Ammon's horn (tissue), 1 donor: ENCODE measurements at places on chromosomes 13 and 19.

DNA sequence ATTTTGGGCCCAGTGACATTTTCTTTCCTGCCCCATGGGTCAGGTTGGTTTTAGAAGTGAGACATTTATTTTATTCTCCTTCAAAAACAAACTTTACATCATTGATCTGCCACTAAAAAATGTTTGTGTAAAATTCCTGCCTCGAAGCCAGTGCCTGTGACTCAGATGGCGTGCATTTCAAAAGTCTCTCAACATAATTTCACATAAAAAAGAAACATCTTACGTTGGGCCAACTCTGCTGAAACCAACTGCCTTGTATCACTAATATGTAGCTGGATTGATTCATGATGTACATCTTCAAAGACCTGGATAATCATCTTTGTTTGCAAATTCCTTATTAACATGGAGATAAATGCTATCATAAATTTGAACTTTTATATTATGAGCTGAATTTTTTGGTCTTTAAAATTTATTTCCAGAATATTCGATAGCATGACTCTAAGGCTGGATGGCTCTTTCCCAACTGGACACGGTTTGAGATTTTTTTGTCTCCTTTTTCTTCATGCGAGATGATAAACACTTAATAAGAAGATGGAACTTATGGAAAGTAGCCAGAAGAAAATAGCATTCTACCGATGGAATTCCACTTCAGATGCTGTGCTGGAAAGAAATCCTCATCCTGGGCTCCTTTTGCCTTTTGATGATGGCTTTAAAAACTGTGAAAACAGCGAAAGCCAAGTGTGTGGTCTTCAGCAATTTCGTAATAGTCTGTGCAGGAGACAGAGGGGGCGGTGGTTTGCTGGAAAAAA lies 420.5 kb downstream of the FGF9 start:
- no peak for DNase-seq

DNA sequence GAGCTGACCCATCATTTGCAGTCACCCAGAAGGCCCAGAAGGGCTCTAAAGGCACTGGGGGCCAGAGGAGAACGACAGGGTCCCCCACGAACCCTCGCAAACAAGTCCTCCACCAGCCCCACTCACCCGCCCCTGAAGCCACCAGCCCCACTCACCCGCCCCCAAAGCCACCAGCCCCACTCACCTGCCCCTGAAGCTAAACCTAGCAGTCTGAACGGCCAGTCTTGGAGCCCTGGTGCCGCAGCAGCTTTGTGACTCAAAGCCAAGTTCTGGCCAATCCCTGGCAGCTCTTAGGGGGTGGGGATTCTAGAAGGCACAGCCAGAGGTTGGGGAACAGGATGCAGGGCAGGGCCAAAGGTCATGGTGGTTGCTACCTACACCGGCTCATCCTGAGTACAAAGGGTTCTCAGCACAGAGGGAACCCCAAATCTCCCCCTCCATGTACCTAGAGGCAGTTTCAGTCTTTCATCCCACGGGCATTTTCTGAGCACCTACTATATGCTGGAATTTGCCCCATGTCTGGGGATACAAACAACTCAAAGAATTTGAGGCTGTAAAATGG lies at the start of gene IQCN:
TSS of gene IQCN (minus strand) at position 234 of the 562 bp plus-strand sequence. CDS start 4,974 bp downstream, outside the sequence.
- no peak for DNase-seq

DNA sequence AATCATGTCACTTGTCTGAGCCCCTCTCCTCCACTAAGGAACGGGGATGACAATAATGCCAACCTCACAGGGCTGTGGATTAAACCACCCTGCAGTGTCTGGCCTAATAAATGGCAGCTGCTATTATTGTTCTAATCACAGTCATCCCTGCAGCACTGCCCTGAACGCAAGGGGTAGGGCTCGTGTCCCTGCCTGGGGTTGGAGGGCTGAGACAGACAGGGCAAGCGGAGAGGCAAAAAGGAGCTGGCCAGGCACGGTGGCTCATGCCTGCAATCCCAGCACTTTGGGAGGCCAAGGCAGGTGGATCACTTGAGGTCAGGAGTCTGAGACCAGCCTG lies 10.2 kb upstream of the KPTN start:
- no peak for DNase-seq

- DNase-seq: no peak
These were observed 618.4 kb upstream of the SLITRK5 start for GRCh38 chr13:87052731-87053130.

- peak; percentile 59 for DNase-seq
These were observed 3.7 kb upstream of the SIN3B start for GRCh38 chr19:16825312-16826052.

DNA sequence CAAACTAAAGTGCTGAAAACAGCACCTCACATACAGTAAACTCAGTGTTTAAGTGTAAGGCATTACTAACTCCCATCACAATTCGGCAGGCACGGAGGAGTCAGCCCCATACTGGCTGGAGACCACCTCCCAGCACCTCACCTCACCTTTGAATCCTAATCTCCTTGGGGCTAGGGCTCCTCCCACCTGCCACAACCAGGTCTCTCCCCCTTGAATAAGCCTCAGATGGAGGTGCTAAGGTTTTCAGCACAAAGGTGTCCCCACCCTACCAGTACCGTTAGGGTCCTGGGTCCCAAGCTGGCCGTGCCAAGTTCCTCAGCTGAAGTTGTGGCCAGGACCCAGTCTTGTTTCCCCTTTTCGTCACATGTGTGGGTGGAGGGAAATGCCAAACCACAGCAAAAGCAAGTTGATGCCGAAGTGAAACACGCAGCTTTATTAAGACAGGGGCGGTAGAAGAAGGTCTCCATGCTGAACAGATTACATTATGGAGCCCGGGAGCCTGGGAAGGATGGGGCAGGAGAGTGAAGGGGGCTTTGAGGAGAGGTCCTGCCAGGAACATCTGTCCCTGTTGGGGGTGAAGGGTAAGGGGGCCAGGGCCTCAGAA lies at the start of gene IGFLR1:
TSS of gene IGFLR1 (minus strand) at position 332 of the 604 bp plus-strand sequence. CDS start 1,272 bp downstream, outside the sequence.
- DNase-seq: peak; percentile 70

GRCh38 chr13:65584126-65584525 lies 1646.0 kb downstream of the PCDH9 start:
- DNase-seq: no peak

DNA sequence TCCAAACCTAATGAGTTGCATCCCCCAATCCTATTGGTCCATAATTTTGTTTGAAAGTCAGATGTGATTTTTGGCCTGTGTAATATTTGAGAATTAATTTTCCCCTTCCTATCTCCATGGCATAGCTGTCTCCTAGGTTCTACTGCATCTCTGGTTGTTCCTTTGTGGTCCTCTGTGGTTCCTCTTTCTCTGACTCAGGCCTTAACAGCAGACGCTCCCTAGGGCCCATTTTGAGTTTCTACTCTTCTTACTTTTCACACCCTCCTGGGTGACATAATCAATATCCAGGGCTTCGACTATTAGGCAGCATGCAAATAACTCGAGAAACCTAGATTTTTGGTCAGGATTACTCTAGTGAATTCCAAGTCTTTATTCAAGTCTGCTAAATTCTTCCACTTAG lies 160.7 kb downstream of the RFC3 start:
- DNase-seq: no peak

- DNase-seq: no peak
These were observed 498.0 kb downstream of the DIAPH3 start for GRCh38 chr13:59665732-59666131.

- DNase-seq: no peak
These were observed 357.1 kb downstream of the DCT start for GRCh38 chr13:94122300-94122915.

- DNase-seq: no peak
These were observed 995 bp upstream of the CEACAM18 start for GRCh38 chr19:51477344-51477743.

DNA sequence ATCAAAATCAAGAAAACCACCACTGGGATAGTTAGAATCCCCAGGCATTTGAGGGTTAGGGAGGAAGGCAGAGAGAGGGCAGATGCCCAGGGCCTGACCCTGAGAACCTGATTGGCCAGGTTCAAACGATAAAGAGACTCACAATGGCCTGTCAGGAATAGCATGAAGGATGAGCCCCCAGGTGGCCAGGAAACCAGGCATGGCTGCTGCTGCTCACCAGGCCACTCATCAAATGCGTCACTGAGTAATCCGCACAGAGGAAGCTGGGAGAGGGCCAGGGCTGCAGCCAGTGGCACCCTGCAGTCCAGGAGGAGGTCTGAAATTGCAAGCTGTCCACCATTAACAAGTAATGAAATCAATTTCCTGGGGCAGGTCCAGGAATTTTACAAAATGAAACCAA lies 111.3 kb downstream of the KATNAL1 start:
- no peak for DNase-seq

- DNase-seq: no peak
These were observed 2.1 kb downstream of the TEAD2 start for GRCh38 chr19:49359851-49360820.

- no peak for DNase-seq
These were observed 35.4 kb downstream of the PTPRS start for GRCh38 chr19:5305163-5305562.

DNA sequence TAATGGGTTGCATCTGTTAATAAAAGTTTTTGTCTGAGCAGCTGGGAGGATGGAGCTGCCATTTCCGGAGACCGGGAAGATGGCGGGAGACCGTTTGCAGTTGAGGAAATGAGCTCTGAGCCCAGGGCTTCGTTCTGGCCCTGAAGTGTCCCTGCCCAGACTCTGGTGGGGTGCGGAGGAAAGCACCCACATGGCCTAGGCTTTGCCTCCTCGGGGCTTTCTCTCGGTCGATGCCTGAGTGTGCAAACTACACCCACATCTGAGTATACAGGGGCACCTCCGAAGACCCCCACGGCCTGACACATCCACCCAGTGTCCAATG lies 15.6 kb upstream of the NANOS3 start:
- DNase-seq: no peak

DNA sequence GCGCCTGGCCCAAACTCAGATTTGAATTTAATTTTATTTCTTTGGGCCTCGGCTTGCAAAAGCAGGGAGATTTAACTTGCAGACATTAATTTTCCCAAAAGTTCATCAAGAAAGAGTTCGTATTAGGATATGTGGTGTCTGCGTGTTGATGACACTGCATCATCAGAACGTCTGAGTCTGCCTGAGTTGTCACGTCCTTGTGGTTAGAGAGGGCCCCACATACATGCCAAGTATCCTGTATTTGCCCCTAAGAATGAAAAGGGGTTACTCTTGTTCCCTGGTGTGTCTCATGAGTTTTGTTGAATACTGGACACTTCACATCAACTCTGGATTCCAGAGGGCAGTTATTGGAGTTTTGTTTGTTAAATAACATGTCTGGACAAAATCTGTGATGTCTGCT lies 5.6 kb upstream of the TEX29 start:
- DNase-seq: no peak

DNA sequence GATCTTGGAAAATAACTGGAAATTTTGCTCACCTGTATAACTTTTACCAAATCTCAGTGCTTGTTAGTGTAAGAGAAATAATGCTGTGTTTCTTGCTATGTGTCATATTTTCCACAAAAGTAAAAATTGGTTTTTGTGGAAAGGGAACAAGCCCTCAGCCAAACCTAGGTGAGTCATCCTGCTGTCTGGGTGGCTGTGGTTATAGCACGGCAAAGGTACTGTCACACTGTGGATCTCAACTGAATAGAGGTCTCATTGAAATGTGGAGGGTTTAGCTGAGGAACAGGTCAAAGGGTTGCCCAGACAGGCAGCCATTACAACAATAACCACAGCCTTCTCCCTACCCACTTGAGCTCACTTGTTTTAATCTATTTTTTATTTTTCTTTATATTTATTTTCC lies 338.8 kb upstream of the DACH1 start:
- DNase-seq: no peak

GRCh38 chr19:10812196-10812595 lies 23.8 kb downstream of the TMED1 start:
- no peak for DNase-seq

GRCh38 chr13:22461854-22462490 lies 718.8 kb upstream of the SGCG start:
- DNase-seq: no peak

GRCh38 chr13:94280349-94280748 lies 199.1 kb downstream of the DCT start:
- no peak for DNase-seq

DNA sequence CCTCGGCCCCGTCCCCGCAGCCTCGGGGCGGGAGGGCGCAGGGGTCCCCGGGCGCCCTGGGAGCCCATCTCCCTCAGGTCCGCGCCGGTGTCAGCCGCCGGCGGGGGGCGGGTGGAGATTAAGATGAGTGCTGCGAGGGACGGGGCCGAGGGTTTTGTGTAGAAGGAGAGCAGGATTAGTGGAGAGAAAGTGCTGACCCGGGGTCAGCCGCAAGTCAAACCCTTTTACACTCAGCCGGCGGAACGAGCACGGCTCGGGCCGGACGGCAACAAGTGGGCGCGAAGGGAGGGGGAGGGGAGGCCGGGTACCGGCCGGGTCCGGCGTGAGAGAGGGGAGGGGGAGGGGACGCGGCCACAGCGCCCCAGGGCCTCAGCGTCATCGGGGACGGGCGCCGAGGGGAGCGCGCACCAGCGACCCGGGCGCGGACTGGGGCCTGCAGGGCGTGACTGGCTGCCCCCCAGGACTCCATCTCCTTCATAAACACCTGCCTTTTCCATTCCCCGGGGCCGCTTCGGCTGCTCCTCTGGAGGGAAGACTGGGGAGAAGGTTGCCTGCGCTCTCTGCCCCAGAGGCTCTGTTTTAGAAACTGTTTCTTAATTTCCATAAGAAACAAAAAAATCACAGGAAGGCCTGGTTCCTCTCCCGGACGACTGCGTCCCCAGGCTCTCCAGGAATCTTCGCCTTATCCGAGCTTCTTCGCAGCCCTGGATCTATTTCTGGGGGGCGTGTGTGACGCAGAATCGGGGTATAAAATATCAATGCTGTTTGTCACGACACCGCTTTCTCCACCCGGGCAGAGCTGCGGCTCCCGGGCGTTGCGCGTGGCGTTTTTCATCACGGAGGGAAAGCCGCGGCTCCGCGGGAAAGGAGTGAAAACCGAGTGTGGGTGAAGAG lies 6.5 kb downstream of the SOX1 start:
- DNase-seq: no peak

DNA sequence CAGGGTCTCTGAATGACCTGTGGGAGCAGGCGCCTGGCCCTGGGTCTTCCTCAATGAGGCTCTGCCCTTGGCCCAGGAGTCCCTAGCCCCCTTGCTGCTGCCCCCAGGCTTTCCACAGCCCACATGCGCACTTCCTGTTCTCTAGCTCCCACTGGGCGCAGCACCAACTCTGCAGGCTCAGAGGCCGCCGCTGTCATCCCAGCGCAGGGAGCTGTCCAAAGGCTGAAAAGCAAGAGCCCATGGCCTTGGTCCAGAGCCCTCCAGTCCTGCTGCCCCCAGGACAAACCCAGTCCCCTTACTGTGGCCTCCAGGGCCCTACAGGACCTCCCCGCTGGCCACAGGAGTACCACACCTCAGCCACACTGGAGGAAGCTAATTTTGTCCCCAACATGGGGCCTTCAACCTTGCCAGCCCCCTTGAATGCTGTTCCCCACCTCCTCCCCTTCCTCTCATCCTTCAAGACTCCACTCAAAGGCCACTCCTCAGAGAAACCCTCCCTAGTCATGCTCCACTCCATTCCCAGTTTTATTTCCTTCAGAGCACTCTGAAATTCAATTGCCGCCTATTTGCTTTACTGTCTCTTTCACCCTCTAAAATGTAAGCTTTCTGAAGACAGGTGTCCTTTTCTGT lies 8.0 kb upstream of the POU2F2 start:
- DNase-seq: peak; percentile 36
